ENCODE measurements at places on chromosomes 7 and 10.

- no peak for DNase-seq
Measured at GRCh38 chr7:114422507-114423501, 8.2 kb downstream of the FOXP2 start.

DNA sequence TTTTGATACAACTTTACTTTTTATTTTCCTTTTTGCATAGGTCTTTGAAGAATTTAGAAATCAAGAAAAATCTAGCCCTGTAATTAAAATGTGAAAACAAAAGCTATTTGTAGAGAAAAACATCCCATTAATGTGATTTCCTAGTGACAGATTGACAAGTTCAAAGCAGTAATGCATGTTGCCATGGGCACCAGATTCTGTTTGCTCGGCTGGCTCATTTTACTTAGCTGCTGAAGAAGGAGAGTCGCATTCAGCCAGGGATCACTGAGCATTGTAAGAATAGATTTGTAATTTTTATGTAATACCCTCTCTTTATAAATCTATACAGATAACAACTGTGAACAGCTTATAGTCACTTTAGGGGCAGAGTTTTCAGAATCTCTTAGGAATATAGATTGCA is 28.5 kb downstream of the DNAJB9 start:
- DNase-seq, result no peak

DNA sequence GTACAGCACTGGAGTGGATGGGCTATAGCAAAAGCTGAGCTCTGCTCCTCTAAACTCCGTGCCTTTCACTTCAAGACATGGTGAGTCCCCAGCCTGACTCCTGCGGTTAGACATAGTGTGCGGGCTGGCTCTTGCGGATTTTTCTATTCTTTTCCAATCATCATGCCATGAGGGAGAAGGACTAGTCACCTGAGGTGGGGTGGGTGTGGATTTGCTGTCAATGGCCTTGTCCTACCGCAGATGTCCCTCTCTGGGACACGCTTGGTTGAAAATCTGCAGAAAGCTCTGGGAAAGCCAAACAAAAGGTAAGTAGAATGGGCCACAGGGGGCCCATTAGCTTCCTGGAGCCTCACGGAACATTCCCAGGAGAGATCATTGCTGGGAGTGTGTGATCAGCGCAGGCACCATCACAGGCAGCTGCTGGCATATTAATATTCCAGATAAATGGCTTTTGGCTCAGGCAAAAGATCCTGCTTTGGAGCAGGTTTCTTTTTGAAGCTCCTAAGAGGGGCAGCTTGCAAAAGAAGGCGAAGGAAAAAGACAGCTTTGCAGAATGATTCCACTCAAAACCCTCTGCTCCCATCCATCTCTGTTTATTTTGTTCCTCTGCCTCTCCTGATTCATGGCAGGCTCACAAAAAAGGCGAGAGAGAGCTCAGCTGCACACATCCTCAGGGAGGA is 509.0 kb upstream of the ZMIZ1 start:
- DNase-seq, result no peak

- no peak for DNase-seq
Measured at GRCh38 chr7:71972534-71972933, 439.6 kb downstream of the CALN1 start.

DNA sequence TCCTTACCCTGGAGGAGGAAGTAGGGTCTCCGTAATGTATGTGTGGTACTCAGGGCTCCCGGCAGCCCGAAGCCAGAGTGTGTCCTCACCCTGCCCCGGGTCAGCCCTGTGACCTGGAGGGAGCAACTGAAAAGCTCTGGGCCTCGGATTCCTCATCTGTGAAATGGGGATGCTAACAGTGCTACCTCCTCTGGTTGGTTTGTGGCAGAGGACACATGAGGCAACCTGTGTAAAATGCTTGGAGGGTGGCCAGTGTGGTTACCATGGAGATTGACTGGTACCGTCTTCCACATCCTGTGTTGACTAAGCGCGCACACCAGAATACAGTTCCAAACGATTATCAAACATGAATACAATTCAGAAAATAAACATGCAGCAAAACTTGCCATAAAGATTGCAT is 163.8 kb upstream of the KLF6 start:
- peak; percentile 59 for DNase-seq

DNA sequence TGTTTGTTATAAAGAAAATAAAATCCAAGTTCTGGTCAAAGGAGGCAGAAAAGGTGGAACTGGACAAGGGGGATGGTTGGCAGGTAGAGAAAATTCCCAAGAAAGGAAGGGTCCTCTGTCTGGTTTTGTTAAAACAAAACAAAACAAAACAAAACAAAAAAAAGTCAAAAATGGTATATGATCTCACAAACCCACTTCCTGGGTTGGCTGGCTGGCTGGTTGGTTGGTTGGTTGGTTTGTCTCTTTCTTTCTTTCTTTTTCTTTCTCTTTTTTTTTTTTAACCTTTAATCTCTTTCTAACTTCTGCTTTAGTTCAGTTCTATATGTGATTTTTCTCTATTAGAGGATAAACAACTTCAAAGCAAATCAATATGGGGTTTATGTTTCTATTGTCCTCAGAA is 41.1 kb upstream of the CPN1 start:
- DNase-seq, result no peak

DNA sequence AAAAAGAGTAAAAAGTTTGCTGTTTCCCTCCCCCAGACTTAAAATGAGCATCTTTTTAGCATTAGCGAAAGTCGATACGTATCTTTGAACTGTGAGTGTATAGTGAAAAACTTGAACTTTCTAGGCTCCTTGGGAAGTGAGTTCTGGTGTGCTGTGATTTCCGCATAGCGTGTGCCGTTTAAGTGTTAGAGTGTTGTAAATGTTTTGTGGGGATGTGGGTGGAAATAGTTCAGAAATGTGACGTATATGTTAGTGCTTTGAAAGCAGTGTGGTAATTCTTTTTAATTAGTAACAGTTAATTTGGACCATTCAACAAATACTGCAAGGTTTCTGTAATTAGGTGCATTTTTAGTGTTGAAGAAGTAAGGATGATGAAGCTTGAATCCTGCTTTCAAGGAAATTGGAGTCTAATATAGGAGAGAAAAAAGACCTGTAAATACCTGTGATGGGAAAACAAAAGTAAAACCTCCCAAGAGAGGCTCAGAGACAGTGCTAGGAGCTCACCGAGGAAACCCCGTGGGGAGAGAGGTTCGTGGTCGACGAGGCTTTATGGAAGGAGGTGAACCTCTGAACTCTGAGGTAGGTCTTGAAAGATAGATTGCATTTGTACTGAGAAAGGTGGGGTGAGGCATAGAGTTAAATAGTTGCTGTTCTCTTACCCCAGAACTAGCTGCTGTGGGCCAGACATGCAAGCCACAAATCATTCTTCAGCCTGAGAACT is 40.8 kb downstream of the RBM33 start:
- DNase-seq, result no peak

DNA sequence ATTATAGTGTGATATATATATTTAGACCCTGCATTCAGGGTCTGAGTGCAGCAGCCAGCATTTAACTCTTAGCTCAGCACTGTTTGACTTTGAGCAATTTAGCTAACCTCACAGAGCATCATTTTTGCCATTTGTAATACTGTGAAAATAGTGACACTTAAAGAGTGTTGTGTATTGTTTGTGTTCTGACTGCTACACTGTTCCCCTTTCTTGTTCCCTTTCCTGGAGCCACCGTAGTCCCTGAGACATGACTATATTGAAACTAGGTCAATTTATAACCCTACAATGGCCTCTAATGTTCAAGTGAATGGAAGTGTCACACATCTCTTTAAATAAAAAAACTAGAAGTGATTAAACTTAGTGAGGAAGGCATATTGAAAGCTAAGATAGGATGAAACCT is 20.3 kb upstream of the CD36 start:
- DNase-seq, result no peak

- no peak for DNase-seq
Measured at GRCh38 chr7:17669204-17669603, 271.1 kb downstream of the SNX13 start.

DNA sequence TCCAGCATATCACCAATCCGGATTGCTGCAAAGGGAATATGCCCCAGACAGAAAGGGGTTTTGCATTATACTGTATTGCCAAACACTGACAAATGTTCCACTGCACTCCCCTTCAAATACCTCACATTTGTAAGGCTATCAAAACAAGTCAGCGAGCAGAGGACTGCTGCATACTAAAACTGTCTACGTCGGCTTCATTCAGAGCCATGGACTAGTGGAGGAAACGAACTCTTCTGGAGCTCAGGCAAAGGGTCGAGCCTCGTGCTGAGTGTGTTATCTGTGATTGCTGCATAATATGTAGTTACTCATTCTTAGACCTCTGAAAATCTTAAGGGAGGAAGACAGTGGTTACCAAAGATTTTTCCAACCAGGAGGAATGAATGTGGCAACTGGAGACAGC is 200.2 kb downstream of the DYNC1I1 start:
- DNase-seq, result no peak

DNA sequence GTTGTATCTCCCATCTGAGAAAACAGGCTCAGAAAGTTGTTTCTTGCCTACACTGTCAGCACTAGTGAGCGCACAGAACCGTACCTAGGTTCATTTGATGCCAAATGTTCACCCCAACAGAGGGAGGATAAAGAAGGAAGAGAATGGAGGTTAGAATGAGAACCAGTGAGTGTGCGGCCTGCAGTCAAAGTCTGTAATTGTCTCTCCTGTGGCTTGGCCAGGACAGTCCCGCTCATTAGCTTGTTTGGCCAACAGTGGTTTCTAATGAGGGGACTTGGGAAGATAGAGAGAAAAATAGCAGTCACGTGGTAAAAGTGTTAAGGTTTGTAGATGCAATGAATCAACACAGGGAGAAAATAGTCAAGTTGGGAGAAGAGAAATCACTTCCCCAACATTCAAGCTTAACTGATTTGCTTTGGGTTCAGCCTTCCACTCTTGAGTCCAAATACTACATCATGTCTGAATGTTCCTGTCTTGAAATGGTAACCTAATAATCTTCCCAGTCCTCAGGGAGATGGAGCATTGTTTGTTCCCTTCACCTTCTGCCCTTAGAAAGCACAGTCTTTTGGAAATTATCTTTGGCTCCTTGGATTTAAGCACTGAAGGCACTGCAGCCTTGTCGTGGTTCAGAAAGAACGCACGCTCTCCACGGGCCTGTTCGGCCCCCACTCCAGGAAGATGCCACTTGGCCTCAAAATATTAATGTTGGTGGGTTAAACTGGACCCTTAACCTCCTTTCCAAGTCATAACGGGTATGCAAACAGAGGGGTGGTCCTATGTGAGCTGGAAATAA is 360.4 kb upstream of the ZNF32 start:
- DNase-seq, result no peak

GRCh38 chr7:18861514-18862118 is 255.8 kb downstream of the TWIST1 start:
- DNase-seq, result no peak

- DNase-seq, result no peak
Measured at GRCh38 chr10:30836406-30836805, 195.3 kb downstream of the ZNF438 start.

DNA sequence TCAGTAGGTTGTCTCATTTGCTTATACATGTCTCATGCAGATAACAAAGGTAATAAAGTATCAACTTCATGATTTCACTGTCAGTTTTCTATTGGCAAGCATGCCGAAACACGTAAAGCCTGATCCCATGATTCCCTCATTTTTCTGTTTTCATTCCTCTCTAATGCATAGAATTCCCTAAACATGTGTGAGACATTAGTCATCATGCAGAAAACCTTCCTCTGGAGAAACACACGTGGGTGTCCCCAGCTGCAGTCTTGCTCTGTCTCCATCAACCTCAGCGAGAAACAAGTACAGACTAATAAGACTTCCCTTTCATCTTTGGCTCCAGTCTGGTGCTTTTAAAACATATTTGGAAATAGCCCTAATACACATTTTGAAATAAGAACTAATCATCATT is 432.7 kb upstream of the VSTM2A start:
- no peak for DNase-seq

GRCh38 chr7:148492157-148492860 is 98.3 kb upstream of the C7orf33 start:
- no peak for DNase-seq
